ENCODE measurements at places on chromosomes 11 and 22.
A peak's percentile ranks its signal among the peaks of the same experiment; 100 is the strongest.

GRCh38 chr11:65498727-65498976 is 193 bp upstream of the MALAT1 start:
- no peak for DNase-seq

DNA sequence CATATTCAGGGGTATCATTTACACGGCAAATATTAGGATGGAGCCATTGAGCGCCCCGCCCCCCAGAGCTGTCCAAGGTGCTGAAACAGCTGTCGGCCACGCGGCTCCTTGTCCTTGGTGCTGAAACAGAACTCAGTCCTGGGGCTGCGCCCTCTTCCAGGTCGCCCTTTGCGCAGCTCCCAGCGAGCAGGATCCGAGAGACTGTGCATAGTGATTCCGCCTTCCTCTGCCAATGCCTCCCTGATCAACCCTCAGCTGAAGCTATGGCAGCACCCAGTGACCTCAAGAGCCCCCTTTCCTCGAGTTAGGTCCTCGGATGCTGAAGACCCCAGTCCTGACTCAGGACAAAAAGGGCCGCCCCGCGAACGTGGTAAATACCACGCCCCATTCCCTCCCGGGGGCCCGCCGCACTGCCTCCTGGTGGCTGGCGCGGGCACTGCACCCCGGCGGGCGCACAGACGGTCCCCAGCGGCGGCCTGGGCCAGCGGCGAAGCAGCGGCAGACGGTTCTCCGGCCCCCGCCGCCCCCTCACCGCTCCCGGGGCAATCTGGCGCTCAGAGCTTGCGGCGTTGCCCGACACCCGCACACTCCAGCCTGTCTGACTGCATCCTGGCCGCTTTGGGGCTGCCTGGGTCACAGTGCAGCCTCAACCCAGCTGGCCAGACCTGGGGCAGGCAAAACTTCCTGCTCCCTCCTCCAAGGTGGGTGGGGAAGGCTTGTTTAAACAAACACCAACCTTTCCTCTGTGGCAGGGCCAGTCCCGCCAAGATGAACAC is 13.4 kb downstream of the SYT7 start:
- peak; percentile 89 for DNase-seq

DNA sequence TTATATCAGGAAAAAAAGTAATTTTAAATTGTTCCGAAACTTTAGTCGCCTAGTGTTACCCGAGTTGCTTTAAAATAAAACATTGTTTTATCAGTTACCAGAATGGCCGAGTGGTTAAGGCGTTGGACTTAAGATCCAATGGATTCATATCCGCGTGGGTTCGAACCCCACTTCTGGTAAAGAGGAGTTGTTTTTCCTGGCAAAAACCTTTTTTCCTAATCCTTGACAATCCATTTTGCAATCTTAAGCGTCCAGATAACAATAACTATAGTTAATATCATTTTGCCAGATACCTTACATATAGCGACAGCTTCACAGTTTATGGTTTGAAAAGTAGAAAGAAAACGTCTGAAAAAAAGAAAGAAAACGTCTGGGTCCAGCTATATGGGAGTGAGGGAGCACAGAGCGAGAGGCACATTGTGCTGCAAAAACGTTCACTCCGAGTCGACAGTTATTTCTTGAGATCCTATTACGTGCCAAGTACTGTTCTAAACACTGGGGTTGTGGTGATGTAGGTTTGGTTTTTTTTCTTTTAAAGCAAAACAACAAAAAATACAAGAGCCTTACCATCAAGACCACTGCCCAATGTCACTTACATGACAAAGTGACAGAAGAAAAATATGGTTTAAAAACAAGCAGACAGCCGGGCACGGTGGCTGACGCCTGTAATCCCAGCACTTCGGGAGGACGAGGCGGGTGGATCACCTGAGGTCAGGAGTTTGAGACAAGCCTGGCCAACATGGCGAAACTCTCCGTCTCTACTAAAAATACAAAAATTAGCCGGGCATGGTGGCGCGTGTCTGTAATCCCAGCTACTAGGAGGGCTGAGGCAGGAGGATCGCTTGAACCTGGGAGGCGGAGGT is 40.6 kb downstream of the OR4D9 start:
- no peak for DNase-seq

GRCh38 chr11:131334601-131335000 is 35.8 kb upstream of the NTM start:
- DNase-seq, result no peak

DNA sequence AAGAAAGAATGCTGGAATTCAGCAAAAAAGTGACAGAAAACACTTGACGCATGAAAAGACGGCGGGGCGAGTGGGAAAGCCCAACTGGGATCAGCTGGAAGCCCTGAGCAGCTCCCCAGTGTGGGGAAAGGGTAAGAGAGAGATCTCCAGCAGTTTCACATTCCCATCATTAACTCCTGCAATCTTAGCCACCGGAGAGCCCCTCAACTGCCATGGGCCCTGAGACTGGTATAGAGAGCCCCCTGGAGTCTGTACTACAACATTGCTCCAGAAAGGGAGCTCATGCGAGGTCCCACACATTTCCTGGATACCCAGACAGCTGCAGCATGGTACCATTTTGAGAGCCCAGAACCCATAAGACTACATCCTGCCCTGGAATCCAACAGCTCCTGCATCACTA is 31.1 kb downstream of the MRGPRX4 start:
- DNase-seq, result peak; percentile 71

- DNase-seq, result no peak
These were observed 1.2 kb upstream of the AHNAK start for GRCh38 chr11:62547691-62548281.

DNA sequence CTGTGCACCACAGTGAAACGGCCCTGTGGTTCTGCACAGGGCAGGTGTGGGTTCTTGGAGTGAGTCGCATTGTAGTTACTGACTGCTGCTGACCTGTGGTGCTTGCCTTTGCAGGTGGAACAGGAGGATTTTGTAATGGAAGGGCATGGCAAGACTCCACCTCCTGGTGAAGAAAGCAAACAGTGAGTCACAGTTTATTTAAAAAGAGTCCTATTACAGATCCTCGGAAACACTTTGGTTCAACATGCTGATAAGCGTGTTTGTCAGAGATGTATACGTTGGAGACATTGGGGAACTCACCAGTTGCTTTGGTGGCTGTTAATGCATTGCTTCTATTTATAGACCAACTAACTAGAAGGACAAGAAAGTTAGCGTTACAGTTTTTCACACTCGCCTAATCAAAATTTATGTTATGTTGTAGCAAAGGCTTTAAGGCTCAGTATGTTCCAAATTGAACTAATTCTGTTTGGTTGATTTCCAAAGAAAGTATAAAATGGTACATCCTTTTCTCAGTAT is 21.7 kb upstream of the TNRC6B start:
- no peak for DNase-seq

GRCh38 chr11:36123336-36124101 is 165.7 kb downstream of the COMMD9 start:
- no peak for DNase-seq

DNA sequence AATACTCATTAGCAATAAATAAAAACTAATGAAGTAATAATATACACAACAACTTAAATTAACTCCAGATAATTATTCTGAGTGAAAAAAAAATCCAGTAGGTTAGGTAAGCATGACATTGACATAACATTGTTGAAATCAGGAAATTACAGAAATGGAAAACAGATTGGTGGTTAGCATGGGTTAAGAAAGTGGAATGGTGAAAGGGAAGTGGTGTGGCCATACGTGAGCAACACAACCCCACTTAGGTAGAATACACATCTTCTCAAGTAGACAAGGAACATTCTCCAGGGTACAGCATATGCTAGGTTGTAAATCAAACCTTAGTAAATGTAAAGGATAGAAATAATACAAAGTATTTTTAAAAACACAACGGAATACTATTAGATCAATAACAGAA is 30.2 kb upstream of the CLTCL1 start:
- DNase-seq, result no peak

GRCh38 chr22:17091851-17092250 is 7.1 kb downstream of the IL17RA start:
- DNase-seq, result no peak

DNA sequence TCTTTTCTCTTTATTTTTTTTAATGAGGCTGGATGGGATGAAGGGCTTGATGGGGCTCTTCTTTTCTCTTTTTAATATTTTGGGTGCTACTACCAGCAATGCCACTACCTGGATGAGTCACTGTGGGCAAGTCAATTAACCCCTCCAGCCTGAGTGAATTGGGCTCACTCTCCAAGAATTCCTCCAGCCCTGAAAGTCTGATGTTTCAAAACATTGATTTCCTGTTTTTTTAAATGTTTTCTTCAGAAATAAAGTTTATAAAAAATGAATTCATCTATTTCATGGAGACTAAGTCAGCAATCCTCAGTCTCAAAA is 812 bp upstream of the OR5A2 start:
- DNase-seq, result no peak

DNA sequence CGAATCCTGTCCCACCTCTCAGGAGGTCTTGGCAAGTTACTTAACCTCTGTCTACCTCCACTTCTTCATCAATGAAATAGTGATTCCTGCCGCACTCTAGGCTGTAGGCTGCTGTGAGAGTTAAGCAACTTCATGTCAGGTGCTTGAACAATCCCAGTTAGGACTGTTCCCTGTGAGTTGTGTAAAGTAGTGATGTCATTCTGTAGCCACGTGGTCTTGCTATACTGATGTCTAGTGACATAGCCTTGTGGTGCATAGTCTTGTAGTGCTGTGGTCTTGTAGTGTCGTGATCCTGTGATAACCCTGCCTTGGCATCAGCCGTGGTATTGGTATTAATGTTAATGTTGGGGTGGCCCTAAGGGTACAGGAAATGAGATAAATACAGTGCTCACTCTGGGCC is 30.3 kb upstream of the PRR5 start:
- no peak for DNase-seq

DNA sequence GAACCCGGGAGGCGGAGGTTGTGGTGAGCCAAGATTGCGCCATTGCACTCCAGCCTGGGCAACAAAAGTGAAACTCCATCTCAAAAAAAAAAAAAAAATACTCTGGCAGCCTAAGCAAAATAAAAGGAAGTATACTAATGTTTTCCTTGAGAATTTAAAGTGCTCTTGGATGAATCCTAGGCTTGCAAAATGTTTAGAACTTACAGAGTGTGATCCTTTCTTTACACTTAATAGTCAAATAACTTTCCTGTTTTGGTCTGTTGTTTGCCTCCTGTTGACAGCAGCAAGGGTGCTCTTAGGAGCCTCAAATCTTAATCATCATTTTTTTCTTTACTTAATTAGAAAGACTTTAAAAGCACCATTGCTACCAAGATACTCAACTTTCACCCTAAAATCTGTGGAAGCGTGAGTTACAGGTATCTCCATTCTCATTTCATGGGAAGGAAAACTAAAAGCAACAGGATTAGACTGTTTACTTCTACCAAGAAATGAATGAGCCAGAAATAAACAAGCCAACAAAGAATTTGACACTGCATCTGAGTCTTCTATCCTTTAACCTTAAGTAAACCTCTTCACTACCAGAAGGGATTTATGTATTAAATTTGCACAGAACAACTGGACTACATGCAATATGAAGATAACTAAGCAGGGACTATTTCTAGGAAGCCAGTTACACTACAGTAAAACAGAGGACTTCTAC is 38.7 kb upstream of the CRTAM start:
- DNase-seq, result no peak

DNA sequence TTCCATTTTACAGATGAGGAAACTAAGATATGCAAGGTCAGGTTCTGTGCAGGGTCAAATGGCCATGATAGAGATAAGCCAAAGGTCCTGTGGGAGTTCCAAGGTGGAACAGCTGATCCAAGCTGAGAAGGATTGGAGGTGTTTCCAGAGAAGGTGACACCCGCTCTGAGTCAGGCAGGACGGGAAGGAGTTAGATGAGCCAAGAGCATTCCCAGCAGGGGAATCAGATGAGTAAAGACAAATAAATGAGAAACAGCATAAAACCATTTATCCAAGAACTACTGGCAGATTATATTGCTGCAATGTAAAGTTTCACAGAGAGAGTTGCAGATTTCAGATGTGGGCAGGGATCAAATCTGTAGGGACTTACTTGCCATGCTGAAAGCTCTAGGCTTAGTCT is 18.9 kb upstream of the HEPHL1 start:
- no peak for DNase-seq

- no peak for DNase-seq
These were observed 7.8 kb downstream of the HPS5 start for GRCh38 chr11:18313965-18314763.

DNA sequence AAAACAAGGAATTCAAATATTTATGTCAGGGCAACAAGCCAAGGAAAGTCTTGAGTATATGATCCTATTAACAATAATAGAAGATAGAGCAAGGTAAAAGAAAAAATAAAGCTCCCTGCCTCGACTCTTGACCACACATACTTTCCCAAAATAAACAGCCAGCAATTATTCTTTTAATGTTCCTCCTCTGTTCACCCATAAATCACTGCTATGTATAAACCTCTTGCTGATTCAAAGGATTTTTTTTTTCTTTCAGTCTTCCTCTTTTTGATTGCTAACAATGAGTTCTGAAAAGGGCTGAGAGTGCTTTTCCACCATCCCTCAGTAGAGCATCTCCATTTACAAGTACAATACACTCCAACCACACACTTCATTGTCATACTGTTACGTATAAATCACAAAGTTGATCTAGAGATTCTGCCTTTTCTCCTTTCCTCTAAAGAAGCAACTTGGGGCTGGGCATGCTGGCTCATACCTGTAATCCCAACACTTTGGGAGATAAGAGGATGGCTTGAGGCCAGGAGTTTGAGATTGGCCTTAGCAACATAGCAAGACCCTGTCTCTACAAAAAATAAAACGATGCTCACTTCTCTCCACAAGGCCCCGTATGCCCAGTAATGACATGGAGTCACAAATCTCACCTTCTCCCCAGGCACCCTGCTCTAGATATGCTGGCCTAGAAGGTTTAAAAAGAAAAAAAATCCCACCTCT is 24.0 kb downstream of the RAB30 start:
- no peak for DNase-seq

DNA sequence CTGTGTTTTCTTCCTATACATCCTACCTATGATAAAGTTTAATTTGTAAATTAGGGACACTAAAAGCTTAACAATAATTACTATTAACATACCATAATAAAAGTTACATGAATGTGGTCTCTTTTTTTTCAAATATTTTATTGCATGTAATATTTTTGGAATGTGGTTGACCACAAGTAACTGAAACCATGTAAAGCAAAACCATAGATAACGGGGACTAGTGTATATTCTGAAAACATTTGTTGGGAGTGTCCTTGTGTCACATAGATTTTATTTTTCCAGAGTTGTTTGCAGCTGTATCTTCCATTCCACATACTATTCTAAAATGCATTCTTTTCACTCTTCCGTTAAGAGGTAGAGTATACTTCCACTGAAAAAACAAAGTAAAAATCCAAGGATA is 200.4 kb downstream of the KIF18A start:
- no peak for DNase-seq

DNA sequence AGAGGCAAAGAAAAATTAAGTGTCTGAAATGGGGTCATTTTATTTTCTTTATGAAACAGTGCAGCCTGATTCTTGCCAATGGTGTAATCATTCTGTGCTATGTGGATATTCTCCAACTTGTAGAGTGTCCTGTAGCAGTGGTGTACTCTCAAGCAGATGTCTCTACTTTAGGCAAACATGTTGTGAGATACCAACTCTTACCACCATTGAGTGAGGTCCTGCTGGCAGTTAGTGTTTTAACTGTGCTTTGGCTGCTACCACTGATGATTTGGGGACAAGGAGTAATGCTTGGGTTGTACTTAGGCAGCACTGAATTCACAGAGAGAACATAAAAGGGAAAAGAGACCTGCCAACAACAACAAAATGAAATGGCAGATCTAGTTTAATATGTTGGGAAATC is 122.5 kb downstream of the APIP start:
- no peak for DNase-seq
